ENCODE measurements at places on chromosomes 2 and 18.

- no peak for DNase-seq
Observed at GRCh38 chr2:3143602-3144001, 234.0 kb downstream of the EIPR1 start.

DNA sequence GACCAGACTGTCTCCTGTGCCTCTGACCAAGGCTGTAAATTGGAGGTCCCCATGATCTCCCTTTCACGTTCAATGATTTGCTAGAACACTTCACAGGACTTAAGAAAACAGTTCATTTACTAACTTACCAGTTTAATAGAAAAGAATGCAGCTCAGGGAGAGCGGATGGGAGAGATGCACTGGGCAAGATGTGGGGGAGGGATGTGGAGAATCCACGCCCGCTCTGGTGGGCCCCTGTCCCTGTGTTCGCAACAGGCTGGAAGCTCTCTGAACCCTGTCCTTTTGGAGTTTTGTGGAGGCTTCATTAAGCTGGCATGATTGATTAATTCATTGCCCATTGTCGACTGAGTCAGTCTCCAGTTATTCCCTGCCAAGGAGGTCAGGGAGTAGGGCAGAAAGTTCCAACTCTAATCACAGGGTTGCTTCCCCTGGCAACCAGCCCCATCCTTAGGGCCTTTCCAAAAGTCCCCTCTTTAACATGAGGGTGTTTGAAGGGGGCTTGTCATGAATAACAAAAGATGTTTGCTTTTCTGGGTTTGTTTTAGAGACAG is 257.1 kb downstream of the ACKR3 start:
- no peak for DNase-seq

GRCh38 chr2:1300284-1300683 is 113.0 kb upstream of the TPO start:
- no peak for DNase-seq

DNA sequence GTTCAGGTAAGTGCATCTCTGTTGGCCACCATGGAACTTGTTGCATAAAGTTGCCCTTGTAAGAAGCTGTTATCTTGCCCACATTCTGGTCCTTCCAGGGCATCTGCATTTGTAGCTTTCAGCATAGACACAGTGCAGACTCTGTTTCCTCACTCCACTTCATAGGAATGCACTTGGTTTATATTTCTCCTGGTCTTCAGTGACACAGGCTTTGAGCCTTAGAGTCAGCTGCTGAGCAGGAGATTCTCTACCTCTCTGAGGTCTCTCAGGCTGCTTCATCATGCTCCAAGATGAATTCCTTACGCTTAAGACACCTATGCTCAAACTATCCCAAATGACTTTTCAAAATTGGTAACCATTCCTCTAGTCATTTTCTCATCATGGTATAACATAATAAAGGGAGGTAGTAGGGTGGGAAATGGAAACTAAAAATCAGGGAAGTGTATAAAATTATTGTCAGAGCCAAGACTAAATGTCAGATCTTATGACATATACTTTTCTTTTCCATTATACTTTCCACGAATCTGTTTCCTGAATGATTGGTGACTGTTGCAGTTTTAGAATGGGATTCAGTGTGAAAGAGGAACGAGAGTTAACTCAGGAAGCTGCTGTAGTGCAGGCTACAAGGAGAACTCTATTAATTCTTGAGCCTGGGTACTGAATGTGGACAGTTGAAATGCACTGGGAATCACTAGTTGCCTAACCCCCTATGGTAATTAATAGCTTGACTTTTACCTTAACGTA is 72.0 kb downstream of the GALNT1 start:
- DNase-seq = no peak

DNA sequence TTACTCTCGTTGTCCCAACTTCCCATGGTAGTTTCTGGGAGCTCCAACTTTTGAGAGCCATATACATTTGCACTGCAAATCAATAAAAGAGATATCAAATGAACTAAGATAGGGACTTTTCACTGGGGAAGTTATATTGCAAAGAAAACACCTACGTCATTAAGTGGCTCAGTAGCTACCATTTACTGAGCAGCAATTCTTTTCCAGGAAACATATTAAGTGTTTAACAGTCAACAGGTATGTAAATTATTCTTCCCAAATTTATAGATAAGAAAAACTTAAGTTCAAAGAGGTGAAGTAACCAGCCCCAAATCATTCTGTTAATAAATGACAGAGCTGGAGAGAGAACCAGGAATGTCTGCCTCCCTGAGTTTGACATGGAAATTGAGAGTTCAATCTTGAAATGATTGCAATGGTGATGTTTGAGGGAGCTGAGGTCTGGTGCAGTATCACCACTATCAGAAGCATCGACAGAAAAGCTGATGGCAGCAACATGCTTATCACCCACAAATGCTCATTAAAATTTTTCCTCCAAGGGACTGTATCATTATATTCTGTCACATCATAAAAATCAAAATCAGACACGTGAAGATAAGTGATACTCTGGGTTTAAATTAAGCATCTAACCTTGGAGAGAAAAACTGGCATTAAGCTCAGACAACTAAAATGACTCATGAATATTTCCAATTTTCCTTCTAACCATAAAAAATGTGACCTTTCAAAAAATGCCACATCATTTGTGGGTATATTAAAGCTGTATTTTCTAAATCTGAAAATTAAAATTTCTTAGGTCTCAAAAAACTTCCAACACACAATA is 43.4 kb downstream of the GAREM1 start:
- no peak for DNase-seq

GRCh38 chr2:166361351-166362153 is 14.2 kb downstream of the SCN9A start:
- DNase-seq = no peak
